EL (cell line): ENCODE measurements at places on chromosomes 11 and 22.

DNA sequence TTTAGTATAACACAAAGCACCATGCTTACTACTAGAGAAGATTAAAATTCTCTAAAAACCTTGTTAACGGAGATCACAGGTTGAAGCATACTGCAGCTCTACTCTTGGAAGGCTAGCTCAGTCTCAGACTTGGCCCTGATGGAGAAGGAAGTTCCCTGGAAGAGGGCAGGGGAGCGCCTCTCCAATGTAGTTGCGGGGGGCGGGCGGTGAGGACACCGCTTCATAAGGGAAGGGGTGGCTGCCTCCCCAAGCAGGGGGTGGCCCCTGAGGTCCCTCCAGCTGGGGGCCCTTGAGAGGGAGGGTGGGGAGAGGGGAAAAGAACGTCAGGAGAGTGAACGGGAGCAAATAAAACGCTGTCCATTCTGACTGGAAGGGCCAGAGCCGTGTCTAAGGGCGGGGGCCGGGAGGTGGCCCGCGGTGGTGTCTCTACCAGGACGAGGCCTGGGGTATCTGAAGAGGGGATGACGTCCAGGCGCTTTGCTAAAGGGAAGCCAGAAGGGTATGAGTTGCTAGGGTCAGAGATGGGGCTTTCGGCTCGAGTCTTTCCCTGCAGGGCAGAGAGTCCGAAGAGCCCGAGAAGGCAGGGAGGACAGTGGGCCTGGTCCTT lies 553 bp upstream of the USP47 start:
- DNase-seq: peak; percentile 45

GRCh38 chr22:43004362-43005035 lies 10.4 kb downstream of the PACSIN2 start:
- peak; percentile 62 for DNase-seq

DNA sequence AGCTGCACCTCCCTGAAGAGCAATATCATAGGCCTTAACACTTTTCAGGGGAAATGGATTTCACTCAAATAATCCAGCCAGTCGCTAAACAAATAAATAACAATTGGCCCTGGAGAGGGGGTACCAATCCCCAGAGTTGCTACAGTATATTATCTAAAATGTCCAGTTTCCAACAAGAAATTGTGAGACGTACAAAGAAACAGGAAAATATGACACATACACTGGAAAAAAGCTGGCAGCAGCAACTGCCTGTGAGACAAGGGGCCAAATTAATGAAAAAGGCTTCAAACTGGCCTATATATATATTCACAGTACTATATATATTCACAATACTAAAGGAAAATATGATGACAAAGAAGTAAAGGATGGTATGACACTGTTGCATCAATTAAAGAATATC lies 4.0 kb downstream of the NF2 start:
- DNase-seq: no peak

DNA sequence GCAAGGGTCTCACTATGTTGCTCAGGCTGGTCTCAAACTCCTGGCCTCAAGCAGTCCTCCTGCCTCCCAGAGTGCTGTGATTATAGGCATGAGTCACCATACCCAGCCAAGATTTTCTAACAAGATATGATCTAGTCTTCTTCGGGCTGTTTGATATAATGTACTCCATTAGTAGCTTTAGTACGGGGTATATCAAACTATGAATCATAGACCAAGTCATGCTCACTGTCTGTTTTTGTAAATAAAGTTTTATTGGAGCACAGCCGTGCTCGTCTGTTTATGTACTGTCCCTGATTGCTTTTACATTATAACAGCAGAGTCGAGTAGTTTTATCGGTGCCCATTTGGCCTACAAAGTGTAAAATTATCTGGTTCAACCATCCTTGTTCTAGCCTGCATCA lies 43.9 kb upstream of the GRIK4 start:
- peak; percentile 74 for DNase-seq

- DNase-seq: no peak
Observed at GRCh38 chr11:58640386-58641023, 18.0 kb downstream of the CNTF start.

- DNase-seq: peak; percentile 50
Observed at GRCh38 chr11:35554491-35555437, 29.3 kb upstream of the PAMR1 start.

DNA sequence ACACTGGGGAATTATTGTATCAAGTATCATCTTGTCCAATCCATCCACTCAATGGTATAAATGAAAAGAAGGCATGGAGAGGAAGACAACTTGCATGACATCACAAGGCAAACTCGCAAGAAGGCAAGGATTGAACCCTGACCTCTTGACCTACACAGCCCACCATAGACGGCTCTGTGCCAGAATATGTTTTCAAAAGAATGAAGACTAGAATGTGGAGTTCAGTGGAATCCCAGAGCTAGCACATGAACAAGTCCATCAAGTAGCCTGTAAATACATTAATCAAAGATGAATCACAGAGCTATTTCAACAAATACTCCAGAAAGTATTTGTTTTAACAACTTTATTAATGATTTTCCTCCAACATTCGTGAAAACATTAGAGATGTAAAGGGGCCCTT lies 189.7 kb downstream of the GUCY1A2 start:
- peak; percentile 1 for DNase-seq

DNA sequence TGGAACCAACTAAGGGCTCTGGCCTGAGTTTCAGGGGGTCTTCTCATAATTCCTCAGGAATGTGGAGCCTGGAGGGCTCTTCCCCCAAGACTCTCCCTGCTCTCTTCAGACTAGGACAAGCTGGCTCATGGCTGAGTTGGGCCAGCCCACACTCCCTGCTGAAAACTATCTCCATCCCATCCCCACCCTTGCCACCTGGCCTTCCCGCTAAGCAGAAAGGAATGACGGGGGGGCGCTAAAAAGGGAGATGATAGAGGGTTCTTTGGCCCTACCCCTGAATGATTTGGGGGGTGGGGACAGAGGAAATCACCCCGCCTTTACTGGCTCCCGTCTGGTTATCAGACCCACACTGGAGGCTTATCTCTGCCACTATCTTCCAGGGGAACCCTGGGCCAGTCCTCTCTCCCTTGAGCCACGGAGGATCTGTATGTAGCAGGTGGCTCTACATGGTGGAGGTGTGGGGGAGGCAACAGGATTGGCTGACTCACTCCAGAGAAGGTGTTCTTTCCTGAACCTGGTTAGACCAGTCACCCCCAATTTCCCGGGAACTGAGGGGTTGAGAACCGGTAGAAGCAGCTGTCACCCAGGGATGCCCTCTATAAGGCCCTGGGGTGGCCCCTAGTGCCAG lies 5.7 kb downstream of the SMTN start:
- DNase-seq: no peak

- DNase-seq: no peak
Observed at GRCh38 chr11:130699561-130699960, 216.7 kb downstream of the SNX19 start.

GRCh38 chr11:134755535-134755934 lies 343.5 kb upstream of the B3GAT1 start:
- no peak for DNase-seq

DNA sequence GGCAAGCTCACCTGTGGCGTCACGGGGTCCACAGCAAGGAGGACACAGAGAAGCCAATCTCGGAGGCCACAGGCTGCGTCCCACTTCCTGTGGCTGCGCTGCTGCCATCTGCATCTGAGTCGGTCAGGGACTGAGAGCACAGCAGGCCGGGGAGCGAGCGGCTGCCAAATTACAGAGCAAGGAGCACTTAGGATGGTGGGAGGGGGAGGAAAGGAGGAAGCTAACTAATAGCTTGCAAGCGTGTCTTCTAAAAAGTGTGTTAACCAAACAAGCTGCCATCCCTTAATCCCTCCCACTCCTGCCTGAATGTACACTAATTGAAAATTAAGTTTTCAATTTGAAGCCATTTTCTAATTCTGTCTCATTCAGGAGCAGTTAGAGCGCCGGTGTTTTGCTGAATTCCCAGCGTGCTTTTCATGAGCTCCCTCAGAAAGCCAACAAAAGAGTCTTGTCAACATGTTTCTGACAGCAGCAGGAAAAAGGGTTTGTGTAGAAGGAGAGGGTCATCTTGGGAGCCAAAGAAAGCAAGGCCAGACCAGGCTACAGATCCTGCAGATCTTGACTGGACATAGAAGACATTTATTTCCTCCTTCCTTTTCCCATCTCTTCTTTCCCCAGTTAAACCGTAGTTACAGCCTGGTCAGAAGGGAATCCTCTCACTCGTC lies 42.4 kb upstream of the API5 start:
- DNase-seq: no peak

GRCh38 chr11:46240861-46241260 lies 36.6 kb upstream of the CREB3L1 start:
- no peak for DNase-seq

- no peak for DNase-seq
Observed at GRCh38 chr11:134745456-134745855, 333.4 kb upstream of the B3GAT1 start.

- peak; percentile 82 for DNase-seq
Observed at GRCh38 chr11:64688534-64688982, 34.4 kb downstream of the NRXN2 start.

DNA sequence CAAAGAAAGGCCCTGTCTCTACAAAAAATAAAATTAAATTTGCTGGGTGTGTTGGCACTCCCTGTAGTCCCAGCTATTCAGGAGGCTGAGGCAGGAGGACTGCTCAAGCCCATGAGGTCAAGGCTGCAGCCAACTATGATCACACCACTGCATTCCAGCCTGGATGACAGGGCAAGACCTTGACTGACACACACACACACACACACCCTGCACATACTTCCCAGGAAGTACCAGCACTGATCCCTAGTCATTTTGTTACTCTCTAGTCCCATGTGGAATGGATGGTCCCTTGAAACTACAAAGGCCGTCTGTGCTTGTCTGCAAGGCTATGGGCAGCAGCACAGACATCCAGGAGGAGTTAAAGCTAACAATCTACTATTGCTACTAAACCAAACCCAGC lies 59.7 kb upstream of the CYP2D6 start:
- DNase-seq: peak; percentile 38

DNA sequence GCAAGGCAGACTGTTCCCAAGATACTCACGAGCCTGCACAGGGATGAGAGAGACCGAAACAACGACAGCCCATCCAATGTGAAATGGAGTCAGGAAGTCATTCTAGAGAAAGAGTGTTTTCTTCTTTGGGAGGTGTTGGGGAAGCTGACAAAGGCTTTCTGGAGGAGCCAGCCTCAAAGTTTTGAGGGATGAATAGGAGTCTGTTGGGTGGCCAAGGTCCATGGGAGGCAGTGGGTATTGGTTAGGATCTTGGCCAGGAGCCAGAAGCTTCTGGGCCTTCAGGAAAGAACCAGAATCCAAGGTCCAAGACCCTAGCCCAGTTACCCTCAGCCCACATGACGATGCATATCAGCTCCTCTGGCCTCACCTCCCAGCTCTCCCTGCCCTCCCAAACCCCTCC lies 59.9 kb upstream of the SHISAL1 start:
- no peak for DNase-seq

DNA sequence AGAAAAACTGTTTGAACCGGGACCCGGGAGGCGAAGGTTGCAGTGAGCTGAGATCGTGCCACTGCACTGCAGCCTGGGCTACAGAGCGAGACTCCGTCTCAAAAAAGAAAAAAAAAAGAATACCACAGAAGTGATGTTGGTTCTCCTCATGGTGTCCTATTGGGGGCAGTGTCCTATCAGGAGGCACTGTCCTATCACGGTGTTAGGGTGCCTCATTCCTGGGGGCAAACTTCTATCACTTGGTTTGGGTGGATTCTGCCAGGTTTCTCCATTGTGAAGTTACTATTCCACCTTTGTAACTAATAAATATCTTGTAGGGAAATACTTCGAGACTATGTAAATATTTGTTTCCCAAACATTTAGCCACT lies 19.6 kb downstream of the PRR14L start:
- no peak for DNase-seq

GRCh38 chr22:35627267-35628041 lies 10.3 kb upstream of the MB start:
- peak; percentile 97 for DNase-seq

GRCh38 chr11:28569106-28569505 lies 460.9 kb downstream of the METTL15 start:
- DNase-seq: no peak

DNA sequence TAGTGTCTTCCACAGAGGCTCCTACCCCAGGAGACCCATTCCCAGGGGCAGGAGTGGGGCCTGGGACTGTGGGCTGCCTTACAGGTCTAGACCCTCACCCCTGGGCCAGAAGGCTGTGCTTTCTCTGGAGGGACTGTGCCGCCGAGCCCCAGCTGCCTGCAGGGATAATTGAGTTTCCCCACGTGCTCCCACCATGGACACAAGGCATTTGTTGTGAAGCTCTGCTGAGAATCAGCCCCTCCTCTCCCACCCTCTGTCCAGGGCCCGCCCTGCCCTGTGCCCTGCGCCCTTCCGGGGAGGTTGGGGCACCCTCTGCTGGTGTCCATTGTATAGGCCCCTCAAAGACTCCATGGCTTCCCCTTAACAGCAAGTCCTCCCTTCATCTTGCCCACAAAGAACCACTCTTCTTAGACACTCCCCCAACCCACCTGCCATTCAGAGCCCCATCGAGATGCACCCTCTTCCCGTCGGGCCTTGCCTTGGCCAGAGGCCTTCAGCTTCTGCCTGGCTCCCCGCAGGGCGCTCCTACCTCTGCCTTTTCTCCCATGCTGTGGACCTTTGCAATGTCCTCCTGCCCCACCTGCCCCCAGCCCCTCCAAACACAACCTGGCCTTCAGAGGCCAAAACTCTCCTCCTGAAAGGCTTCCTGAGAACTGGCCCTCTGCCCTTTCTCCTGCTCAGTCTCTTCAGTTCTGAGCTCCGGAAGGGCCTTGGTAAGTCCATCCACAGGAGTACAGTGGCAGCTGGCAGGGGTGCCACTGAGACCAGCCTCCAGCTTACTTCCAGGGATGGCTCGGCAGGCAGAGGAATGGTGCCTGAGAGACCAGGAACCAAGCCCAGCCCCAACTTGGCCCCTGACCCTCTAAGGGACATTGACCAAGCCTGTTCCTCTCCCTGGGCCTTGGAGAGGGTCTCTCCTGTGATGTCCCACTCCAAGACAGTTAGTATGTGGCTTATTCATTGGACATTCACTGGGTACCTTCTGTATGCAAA lies 22.4 kb downstream of the DUSP8 start:
- DNase-seq: no peak

DNA sequence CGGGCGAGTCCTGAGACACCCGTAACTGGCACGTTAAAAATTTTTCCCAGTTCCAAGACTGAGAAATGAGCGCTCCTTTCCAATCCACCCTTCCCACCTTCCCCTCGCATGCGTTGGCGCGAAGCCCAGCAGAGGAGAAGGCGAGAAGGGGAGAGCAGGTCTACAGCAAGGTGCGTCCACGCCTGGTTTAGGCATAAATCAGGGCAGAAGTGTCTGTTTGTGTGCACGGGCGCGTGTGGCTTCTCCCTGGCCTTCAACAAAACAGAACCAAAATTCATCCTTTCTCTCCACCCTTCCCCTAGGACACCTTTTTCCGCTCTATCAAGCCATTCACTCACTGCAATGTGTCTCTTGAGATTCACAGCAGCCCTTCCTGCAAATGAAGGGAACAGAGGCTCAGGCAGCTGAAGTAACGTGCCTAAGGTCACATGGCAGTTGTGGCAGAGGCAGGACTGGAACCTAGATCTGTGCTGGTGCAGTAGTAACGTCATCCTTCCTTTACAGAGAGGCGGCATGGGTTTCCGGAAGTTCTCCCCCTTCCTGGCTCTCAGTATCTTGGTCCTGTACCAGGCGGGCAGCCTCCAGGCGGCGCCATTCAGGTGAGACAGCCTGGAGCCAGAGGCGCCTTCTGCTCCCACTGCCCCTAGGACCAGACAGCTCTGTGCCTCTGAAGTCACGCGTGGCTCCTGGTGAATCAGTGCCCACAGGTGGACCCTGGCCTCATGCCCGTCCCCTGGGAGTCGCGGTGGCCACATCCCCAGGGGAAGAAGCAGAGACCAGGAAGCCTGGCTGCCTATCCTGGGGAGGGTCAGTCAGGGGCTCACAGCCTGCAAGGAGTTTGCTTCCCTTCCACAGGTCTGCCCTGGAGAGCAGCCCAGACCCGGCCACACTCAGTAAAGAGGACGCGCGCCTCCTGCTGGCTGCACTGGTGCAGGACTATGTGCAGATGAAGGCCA lies 1.1 kb downstream of the CALCB start:
- peak; percentile 70 for DNase-seq
